GM23248 (cell line): ENCODE measurements at places on chromosomes 2 and 18. TPM values are rescaled to one million over a fixed set of nuclear protein-coding genes. Genes with fewer than 3 reads are reported as not detected.
A peak's percentile ranks its signal among the peaks of the same experiment; 100 is the strongest.

DNA sequence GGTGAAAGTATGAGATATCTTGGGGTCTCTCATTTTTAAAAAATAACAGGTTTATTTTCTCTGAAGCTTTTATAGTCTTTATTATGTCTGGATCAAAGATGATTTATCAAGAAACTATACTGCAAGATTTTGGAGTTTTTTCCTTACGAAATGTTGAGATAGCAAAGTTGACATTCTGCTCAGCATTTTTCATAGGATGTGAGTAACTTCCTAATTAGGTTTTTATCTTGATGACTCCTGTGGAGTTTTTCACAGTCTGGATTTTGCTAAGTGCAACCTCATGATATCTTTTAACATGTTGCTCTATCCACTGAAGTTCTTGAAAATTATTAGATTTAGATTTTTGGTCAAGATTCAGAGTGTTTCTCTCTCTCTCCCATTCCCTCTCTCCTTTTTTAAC is 17.8 kb downstream of the TCF7L1 start:
- H3K4me3 ChIP-seq, result no peak overlapping the region
- DNase-seq, result peak; percentile 47
- H3K27me3 ChIP-seq, result no peaks in the 10 kb centered on the region
- H3K27ac ChIP-seq, result no peak overlapping the region

DNA sequence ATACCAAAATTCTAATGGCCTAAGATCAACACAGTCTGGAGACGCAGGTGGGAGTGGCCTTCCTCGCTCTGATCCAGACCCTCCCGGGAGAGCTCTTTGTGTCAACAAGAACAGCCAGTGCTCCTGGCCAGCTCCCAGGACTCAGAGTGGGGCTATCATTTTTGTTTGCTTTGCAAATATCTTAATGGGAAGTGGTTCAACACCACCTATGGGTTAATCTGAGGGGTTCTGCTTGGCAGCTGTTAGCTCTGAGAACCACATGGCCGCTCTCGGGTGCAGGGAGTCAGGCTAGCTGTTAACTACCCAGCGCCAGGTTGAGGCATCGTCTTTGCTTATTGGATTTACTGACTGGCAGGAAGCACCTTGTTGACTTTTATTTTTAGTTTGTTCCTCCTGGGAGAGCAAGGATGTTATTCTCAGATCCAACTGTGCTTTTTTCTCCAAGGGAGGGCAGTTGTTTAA is 184.8 kb upstream of the SP5 start:
- DNase-seq, result no peak
- H3K4me3 ChIP-seq, result no peak overlapping the region
- H3K4me1 ChIP-seq, result peaks cover under 1% of the 10 kb centered on the region

DNA sequence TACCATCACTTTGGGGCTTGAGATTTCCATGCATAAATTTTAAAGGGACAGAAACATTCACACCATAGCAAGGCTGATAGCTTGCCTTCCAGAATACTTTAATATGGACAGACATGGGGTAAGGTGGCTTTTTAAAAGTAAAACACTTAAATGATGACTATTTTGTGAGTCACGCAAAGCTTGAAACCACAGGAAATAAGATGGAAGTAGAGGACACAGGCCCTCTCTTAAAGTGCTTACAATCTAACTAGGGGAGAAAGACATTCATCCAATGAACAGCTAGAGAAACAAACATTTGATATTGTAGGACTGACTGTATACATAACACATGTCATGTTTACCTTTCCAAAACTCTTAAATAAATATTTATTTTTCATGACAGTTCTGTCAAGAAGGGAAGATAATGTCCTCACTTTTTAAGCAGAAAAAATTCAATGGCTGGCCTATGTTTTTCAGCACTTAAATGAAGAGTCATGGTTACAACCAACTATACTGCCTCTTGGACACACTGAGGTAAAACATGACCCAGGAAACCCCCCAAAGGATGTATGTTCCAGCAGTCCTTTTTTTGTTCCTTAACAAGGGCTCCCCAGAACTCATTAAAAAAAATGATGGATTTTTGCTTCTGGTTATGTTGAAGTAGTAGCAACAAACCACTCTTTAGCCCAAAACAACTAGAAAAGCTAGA is 120.0 kb upstream of the RBMS1 start:
- peak overlapping the region; percentile 0; the same call in 1 of the 2 replicates for H3K4me3 ChIP-seq
- H3K36me3 ChIP-seq, result no peaks in the 10 kb centered on the region
- H3K27ac ChIP-seq, result peak overlapping the region; percentile 53
- H3K4me1 ChIP-seq, result peaks cover 42% of the 10 kb centered on the region

The INO80B gene
- total RNA-seq, result 10.9 and 32.5 TPM in 2 replicates

The RAMP1 gene
- 4.1 and 4.8 TPM in 2 replicates for total RNA-seq

GRCh38 chr2:212282671-212283261 is 255.8 kb downstream of the ERBB4 start:
- no peak overlapping the region for H3K4me3 ChIP-seq
- peaks cover 10% of the 10 kb centered on the region; the same call in 1 of the 2 replicates for H3K4me1 ChIP-seq
- no peak overlapping the region for H3K27ac ChIP-seq
- no peaks in the 10 kb centered on the region for H3K36me3 ChIP-seq
- H3K27me3 ChIP-seq, result no peaks in the 10 kb centered on the region

GRCh38 chr2:216047397-216047796 is 34.0 kb upstream of the MREG start:
- no peaks in the 10 kb centered on the region for H3K36me3 ChIP-seq
- H3K4me1 ChIP-seq, result no peaks in the 10 kb centered on the region
- H3K27ac ChIP-seq, result no peak overlapping the region
- no peaks in the 10 kb centered on the region for H3K27me3 ChIP-seq

The SLC40A1 gene
- total RNA-seq, result 0.25 TPM in 1 of 2 replicates, not detected in the other

The C1GALT1C1L gene
- total RNA-seq, result not detected in 2 replicates

The CNNM3 gene
- 5.0 and 5.2 TPM in 2 replicates for total RNA-seq

The CNPPD1 gene
- 34.5 and 35.2 TPM in 2 replicates for total RNA-seq

The MGAT4A gene
- under 0.01 TPM in 1 of 2 replicates, not detected in the other for total RNA-seq
